ENCODE measurements at places on chromosomes 1 and 21.

GRCh38 chr1:85464497-85465098, 361 bp downstream of the DDAH1 start:
- DNase-seq = no peak

DNA sequence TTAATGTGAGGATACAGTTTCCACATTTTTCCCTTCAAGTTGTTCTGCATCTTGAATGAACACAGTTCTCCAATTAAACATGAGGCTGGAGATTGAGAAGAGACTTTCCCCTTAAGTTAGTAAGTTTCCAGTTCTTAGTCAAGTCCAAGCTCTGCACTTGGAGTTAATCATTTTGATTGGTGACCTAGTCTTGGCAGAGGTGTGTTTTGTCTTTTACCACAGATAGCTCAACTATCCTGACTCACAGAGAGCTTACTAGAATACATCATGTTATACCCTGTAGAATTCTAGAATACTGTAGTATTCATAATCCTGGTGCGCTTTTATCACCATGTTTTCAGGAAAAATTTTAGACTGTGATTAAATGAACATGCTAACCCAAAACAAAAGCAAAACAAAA, 129.2 kb downstream of the CYYR1 start:
- no peak for DNase-seq

- no peak for DNase-seq
Measured at GRCh38 chr1:40081871-40082270, 15.2 kb downstream of the PPT1 start.

DNA sequence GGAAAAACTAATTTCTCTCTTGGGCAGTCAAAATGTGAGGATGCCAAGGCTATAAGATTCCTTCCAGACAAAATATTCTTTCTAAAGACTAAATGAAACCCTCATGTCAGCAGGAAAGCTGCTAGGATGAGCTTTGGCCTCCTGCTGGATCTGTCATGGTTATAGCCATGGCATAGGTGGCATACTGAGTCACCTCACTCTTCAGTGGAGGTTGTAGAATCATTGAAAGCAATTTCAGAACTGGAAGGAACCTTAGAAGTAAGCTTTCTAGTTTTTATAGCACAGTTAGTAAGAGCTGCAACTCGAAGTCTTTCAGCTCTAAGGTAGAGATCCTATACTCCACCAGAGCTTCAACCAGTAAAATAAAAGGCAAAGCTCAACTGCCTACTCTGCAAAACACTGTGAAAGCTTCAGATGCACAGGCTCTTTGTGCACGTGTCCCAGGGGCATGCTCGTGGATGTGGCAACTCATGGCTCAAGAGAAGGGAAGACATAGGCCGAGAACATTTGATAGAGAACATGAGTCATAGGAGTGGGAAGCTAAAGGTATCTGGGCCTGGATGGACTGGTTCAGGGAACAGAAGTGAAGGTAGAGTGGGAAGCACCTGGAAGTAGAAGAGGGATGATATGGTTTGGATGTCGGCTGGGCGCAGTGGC, 5.8 kb downstream of the AVPR1B start:
- no peak for DNase-seq

DNA sequence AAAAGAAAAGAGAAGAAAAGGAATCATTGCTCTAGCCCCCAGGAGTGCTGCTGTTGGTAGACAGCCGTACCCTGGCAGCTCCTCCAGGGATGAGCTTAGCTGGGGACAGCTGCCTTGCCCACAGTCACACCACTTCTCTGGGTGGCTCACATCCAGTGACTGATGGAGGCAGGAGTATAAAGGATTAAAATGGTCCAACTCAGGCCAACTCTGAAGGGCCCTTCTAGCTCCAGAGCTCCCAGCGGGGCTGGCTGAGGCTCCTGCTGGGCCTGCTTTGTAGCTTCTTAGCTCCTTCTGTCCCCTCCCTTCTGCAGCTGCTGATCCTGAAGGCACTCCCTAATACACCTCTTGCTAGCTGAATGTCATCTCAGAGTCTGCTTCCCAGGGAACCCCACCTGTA, 4.4 kb downstream of the CITED4 start:
- DNase-seq = no peak

- no peak for DNase-seq
Measured at GRCh38 chr1:178926046-178926445, 55.2 kb upstream of the ANGPTL1 start.

DNA sequence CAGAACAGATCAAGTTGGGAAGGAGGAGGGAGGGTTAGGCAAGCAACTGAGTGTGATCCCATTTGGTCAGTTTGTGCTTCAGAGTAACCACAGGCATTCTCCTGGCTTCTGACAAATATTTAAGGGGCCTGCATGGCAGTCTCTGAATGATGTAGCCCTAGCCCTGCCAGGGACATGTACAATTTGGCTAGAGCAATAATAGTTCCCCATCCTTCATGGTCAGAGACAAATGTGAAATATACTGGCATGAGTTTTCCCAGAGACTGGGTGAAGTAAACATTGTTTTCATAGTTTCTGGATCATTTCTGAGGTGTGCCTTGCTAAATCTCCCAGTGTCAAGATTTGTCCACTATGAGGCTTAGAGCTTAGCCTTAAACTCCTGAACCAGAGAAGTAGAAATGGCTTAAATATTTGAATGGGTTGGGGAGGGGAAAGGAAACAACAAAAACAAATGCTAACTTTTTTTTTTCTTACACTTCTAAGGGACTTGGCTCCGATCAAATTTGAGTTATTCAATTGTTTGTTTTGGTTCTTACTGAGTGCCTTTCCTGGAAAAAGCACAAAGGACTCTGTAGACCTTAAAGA, 42.0 kb upstream of the UBE2U start:
- DNase-seq = no peak

DNA sequence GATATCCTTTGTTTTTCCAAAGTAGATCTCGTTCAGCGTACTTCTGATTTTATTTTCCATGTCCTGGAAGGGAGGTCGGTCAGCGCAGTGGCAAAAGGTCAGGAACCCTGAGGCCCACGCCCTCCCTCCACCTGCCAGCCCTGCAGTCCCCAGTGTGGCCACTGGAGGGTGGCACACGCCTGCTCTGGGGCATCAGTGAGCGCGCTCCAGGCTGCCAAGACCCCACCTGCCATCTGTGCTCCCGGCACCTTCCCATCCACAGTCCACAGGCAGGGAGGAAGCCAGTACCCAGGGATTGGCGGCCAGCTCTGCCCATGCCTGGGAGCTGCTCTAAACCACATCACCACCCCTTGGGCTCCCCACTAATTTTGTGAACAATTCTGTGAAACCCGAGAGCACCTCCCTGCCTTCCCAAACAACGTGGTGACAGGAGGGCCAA, 32.3 kb downstream of the SLC66A1 start:
- DNase-seq = no peak

DNA sequence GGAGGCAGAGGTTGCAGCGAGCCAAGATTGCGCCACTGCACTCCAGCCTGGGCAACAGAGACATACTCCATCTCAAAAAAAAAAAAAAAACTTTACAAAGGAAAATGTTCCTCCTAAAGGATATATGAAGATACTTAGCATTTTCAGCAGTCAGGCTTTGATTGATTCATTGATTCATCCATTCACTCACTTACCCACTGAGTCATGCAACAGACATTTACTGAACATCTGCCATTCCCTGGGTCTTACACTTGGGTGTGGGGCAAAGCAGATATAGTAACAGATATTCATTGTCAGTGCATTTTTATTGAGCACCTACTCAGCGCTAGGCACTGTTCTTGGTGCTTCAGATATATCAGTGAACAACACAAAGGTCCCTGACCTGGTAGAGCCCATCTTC, 5.6 kb upstream of the LACTBL1 start:
- DNase-seq = no peak

DNA sequence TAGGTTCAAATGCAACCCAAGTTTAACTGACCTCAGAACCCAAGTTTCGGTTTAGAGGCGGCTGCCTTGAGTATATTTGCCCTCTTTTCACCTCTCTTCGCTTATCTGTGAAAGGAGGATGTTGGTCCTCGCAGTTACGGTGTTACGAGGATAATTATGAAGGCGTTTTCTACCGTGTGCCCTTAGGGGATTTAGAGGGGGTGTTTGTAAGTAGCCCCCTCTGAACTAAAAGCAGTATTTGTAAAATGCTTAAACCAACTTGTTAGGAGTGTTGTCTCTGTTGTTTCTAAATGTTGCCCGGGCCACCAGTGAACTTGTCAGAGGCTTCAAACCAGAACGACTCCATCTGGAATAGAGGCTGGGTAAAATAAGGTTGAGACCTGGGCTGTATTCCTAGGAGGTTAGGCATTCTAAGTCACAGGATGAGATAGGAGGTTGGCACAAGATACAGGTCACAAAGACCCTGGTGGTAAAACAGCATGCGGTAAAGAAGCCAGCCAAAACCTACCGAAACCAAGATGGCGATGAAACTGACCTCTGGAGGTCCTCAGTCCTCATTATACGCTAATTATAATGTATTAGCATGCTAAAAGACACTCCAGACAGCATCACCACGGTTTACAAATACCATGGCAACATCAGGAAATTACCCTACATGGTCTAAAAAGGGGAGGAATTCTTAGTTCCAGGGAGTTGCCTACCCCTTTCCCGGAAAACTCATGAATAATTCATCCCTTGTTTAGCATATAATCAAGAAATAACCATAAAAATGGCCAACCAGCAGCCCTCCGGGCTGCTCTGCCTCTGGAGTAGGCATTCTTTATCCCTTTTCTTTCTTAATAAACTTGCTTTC, 1.0 kb upstream of the PSRC1 start:
- no peak for DNase-seq

DNA sequence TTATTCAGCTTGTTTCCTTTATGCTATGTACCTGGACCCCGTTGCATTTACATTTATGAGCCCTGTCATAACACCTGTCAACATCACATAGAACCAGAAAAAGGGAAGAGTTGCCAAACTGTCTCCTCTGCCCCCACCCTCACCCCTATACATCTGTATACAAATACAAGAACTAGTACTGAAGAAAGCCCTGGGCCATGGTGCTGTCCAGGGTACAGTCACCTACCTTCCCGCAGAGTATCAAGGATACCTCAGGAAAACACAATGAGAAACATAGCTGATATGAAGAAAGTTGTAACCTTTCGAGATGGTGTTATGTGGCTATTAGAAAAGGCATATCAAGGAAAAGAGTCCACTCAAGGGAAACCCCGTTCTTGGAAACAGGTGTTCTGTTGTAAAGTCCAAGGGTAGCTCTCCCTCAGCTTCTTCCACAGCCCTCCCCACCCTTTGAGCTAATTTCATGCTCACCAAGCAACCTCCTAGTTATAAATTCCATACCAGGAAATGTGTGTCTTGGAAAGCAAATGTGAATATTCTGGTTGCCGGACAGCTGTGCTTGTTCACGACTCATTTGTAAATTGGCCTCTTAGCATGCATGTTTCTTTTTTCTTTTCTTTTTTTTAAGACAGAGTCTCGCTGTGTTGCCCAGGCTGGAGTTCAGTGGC, 16.7 kb upstream of the AVPR1B start:
- no peak for DNase-seq

GRCh38 chr1:99467645-99468044, 178.3 kb upstream of the PALMD start:
- no peak for DNase-seq

- DNase-seq = no peak
Measured at GRCh38 chr1:203128716-203129500, 1.4 kb downstream of the ADORA1 start.

GRCh38 chr1:184218458-184219075, 167.0 kb downstream of the TSEN15 start:
- no peak for DNase-seq

GRCh38 chr1:182235604-182235951, 156.0 kb downstream of the GLUL start:
- DNase-seq = no peak

DNA sequence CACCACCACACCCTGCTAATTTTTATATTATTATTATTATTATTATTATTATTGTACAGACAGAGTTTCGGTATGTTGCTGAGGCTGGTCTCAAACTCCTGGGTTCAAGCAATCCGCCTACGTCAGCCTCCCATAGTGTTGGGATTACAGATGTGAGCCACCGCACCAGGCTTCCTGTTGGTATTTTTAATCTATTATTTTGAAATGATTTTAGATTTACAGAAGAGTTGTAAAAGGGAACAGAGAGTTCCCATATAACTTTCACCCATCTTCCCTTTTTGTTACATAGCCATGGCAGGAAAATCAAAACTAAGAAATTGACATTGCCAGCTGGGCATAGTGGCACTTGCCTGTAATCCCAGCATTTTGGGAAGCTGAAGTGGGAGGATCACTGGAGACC, 42.9 kb upstream of the CITED4 start:
- no peak for DNase-seq

DNA sequence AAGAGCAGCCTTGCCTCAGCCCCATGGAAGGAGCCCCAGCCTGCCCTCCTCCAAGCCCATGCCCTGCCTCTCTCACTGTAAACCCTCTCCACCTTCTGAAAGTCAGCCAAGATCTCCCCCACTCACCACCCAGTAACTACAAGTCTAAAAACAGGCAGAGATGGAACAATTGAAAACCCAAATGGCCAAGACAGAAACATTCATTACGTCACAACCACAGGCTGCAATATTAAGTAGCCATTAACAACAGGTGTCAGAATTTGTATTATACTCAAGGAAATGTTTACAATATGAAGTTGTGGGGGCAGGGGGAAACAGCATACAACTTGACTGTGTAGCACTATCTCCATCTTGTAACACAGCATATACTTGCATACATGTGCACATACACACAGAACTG, 2.4 kb downstream of the IRF6 start:
- DNase-seq = no peak

DNA sequence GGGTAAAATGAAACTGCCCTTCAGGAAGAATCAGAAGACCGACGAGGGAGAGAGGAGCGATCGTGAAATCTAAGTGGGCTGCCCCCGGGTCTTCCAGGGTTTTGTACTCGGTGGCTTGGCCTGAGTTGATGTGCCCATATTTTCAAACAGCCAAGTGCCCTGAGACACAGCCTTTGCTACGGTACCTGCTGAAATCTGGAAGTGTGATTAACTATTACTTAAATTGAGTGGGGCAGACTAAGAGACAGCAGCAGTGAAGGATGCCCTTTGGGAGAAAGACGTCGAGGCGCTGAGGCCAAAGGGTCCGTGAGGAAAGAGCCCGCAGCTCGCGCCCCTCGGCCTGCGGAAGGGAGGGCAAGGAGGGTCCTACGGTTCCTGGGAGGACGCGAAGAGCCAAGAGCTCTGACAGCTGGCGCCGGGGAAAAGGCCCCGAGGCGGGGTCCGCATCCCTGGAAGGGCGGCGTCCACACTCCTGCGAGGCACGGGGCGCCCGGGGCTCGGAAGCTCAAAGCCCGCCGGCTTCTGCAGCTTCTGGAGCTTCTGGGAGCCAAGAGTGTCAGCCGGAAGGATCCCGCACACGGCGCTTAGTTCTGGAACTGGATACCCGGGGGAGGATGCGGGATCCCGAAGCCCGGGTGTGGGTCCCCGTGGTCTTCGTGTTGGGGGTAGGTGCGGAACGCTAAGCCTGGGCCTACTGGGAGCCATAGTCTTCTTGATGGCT, 15.4 kb upstream of the RNU1-4 start:
- DNase-seq = no peak

DNA sequence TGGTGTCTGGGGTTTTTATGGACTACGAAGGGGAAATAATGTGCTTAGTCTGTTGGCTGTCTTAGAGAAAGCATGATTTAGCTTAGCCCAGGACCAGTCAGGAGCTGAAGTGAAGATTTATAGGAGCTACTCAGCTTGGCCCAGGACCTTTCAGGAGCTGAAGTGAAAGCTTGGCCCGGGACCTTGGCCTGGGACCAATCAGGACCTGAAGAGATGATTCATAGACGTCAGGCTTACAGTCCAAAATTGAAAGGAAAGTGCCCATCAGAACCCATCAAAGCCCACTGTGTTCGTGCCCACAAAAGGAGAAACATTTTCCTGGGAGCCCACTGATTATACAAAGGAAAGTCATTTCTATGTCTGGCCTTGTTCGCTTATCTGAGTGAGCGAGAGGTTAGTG, 35.6 kb downstream of the MSTO1 start:
- no peak for DNase-seq

All from stimulated activated CD4-positive, alpha-beta T cell treated with anti-CD3 and anti-CD28 coated beads, Interleukin-12 subunit alpha, Interleukin-12 subunit beta, amount 100 ng/mL, for 48 hours (primary cell).